ENCODE measurements at places on chromosomes 1 and 21.

DNA sequence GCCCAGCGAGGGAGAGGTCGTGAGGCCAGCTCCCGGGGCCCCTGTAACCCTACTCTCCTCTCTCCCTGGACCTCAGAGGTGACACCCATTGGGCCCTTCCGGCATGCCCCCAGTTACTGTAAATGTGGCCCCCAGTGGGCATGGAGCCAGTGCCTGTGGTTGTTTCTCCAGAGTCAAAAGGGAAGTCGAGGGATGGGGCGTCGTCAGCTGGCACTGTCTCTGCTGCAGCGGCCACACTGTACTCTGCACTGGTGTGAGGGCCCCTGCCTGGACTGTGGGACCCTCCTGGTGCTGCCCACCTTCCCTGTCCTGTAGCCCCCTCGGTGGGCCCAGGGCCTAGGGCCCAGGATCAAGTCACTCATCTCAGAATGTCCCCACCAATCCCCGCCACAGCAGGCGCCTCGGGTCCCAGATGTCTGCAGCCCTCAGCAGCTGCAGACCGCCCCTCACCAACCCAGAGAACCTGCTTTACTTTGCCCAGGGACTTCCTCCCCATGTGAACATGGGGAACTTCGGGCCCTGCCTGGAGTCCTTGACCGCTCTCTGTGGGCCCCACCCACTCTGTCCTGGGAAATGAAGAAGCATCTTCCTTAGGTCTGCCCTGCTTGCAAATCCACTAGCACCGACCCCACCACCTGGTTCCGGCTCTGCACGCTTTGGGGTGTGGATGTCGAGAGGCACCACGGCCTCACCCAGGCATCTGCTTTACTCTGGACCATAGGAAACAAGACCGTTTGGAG is 23.7 kb upstream of the TNFRSF1B start:
- DNase-seq, result no peak

- no peak for DNase-seq
Measured at GRCh38 chr1:169348383-169349036, 19.1 kb downstream of the NME7 start.

DNA sequence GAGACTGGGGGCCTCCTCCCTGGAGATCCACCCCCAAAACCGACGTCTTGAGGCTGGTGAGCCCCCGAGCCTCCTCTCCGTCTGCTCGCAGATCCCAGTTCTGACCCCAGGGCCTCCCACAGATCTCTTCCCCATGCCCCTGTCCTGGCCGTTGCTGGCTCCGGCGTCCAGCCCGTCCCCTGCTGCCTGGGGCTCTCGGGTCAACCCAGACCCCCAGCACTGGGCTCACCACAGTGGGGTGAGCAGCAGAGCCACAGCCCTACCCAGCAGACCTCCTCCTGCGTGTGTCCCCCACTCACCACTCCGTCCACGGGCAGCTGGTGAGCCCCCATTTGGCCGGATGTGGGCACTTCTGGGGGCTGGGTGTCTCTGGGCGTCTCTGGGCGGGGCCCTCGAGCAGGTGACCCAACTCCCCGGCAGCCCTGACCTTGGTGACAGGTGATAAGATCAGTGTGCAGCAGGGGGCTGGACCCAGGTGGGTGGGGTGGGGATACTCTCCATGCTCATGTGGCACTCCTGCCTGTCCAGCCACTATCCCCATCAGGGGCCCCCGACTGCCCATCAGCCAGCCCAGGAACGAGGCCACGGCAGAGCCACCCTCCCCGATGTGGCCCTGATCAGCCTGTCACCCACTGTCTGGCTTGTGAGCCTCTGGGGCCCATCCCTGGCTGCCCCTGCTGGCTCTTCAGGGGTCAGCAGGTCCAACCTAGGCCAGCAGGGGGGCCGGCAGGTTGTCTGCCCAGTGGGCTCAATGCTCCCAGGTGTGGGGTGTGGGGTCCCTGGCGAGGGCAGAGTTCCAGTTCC is 709 bp downstream of the TNFRSF14 start:
- no peak for DNase-seq

DNA sequence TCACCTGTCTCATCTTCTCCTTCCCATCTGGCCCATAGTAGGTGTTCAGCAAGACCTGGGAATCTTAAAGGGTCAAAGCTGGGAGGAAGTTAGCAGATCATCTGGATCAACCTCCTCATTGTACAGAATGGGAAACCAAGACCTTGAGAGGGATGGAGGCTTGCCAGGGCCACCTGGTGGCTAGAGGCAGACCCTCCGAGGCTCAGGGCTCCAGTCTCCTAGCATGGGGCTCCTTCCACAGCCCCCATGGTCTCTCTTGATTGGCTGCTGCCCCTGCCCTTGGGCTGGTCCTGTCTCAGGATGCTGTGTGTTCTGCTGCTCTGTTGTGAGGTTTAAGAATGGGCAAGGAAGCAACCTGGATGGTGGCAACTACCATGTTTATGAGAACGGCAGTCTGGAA is 68.7 kb upstream of the CNTN2 start:
- no peak for DNase-seq

GRCh38 chr21:37627074-37627473 is 260.5 kb downstream of the DYRK1A start:
- DNase-seq, result no peak

DNA sequence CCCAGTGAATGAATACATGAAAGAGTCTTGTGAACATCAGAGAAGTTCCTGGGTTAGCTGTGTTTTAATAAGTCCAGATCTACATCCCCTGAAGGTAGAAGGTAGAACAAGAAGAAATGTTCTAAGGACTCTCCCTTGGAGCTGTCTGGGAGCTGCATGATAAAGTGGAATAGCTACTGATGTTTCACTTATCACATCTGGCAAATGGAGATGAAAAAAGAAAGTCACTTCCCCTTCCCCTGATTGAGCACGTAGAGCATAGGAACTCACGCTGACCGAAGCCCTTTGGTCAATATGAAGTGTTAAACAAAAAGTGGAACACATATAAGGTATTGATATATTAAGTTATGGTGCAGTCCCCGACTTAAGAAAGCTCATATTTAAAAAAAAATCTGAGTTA is 53.2 kb upstream of the PARP1 start:
- no peak for DNase-seq

- no peak for DNase-seq
Measured at GRCh38 chr1:220153147-220153546, 59.2 kb downstream of the IARS2 start.

DNA sequence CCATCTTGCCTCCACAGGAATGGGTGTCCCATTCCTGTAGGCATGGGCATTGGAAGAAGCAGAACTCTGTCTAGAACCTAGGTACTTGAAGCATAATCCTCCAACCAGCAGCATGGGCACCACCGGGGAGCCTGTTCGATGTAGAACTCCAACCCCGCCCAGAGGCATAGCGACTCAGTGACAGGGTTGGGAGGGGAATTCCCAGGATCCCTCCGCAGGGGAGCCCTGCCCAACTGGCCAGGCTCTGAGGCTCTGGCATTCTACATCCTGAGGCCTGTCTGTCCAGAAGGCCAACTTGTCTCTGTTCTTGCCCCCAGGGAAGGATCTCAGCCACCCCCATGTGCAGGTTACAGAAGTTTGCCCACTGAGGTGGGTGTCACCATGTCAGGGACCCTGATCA is 38.2 kb downstream of the CACNA1S start:
- no peak for DNase-seq

DNA sequence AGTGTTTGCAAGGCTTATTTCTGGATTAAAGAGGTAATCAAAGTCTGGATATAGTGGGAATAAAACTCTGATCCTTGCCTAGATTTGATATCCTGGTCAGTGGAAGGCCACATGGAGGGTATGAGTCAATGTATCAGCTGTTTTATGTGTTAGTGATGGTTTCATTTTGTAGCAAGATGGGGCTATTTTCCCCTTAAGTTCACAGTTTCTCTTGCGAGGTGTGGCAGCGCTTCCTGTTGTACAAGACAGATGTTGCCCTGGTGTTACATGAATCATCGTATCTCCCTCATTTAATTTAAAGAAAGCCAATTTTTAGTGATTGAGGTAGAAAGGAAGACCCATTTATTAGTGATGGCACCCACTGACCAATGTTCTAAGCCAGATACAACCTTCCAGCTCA is 220.2 kb downstream of the DUSP10 start:
- DNase-seq, result no peak

GRCh38 chr1:179930867-179931266 is 23.7 kb upstream of the CEP350 start:
- no peak for DNase-seq

DNA sequence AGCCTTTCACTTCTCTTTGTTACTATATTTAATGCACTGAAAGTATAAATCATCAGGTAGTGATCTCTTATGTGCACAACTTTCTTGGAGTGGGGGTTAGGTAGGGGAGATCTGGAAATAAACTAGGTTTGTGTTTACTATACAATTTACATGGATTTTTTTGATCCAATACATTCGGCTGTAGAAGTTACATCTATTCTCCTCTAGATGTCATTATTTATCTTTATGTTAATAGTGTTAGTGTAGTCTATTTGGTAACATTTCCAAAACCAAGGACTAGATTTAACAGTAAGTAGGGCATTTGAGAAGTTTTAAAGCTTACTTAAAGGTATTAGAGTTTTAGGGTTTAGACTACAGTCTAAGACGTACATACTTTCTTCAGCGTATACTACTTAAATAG is 5.4 kb downstream of the VPS45 start:
- no peak for DNase-seq

DNA sequence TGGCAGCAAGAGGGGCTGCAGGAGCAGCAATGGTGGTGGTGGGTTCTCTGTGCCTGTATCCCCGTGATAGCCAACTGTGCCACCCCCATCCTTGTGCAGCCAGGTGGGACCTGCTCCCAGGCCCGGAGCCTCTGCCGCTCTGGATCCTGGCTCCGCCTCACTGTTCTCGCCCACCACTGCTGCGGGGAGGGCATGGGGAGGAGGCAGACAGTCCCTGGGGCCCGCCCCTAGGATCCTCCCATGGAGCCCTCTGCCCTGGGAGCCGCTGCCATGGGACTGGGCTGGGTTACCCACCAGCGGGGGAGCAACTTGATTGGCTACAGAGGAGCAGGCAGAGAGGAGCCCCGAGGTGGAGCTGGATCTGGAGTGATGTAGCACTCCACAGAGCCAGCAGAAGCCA is 31.6 kb downstream of the CD1D start:
- DNase-seq, result no peak

GRCh38 chr1:1441002-1441888 is 5.8 kb downstream of the VWA1 start:
- DNase-seq, result peak; percentile 56

- no peak for DNase-seq
Measured at GRCh38 chr1:232579958-232580941, 49.7 kb downstream of the SIPA1L2 start.

GRCh38 chr1:156804572-156805243 is 11.9 kb downstream of the SH2D2A start:
- DNase-seq, result no peak

DNA sequence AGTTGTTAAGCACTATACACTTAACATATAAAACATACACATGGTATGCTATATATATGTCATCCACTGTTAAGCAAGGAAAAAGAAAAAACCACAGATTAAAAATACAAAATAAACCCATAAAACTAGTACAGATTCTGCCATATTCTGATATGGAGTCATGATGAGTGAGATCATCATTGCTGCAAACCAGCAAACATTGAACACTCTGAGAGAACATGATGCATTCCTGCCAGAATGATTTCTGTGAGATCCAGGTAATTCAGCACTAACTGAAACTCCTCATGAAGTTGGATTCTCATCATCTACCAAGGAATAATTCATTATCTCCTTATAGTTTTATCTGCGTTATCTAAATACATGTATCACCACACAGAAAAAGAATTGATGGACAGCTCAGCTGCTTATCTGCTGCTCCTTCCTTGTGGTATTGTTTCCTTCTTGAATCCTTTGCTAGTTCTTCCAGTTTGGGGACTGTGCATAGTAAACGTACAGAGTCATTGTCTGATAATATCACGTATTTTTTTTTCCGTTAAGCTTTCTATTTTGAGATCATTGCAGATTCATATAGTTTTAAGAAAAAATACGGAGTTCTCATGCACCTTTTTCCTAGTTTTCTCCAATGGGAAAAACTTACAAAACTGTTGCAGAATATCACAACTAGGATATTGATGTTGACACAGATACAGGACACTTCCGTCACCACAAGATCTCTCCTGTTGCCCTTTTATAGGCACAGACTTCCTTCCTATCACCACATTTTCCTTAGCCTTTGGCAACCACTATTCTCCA is 9.3 kb downstream of the RAB4A start:
- no peak for DNase-seq

- no peak for DNase-seq
Measured at GRCh38 chr1:162930532-162930931, 69.6 kb upstream of the CCDC190 start.

DNA sequence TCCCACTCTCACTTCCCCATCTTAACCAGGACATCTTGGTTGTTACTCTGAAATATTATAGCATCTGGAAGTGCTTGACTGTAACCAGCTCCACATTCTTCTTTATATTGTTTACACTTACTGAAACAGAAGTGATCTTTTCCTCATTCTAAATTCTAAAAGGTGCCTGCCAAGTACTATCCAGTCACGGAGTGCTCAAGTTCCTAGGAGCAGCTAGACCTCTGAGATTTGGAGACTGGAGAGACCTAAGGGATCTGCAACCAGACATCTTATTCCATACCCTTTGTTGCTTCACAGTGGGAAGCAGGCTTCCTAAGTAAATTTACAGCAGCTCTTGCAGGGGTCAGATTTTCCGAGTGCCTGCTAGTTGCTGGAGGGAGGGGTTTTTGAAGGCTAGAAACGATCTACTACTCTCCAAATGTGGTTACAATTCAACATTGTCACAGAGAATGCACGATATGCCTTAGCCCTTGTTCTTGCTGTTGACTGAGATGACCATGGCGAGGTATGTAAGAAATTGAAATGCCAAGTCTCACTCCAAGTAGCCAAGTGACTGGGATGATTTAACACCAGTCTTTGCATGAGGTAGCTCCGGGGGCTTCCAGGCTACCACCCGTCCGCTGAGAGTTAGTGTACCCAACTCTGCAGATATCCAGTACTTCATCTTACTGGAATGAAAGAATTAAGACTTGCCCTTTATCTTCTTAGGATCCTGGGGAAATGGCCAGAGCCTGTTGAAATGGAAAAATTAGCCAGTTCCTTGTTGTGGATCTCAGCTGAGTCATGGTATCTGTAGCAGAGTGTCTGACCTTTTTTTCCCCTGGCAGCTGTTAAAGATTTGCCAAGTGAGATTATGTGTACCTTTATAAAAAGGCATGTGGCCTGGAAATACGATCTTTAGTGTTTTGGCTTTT is 150.8 kb downstream of the MAST2 start:
- no peak for DNase-seq

DNA sequence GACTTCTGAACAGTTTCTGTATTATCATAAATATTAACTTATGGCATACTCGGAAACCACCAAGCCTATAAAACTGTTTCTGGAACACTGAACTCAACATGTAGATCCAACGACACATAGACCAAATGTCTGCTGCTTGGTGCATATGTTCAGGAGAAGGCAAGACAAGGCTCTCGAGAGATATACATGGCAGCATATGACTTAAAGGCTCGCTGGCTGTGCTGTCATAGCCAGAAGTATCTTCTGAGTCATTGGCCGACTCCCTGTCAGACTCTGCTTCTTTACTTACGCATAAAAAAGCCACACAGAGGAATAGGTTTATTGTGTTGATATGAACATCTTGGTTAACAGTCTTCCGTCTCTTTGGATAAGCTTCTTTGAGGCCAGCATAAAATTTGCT is 60.6 kb downstream of the LYST start:
- no peak for DNase-seq

GRCh38 chr1:159141584-159142390 is 29.6 kb upstream of the CADM3 start:
- DNase-seq, result no peak

GRCh38 chr1:196977278-196977677 is at the start of gene CFHR5:
Gene CFHR5, plus strand, starts transcription at chr1:196977556. Its CDS starts 109 bp downstream, at chr1:196977665.
- no peak for DNase-seq

- DNase-seq, result no peak
Measured at GRCh38 chr1:71930511-71930910, 351.8 kb downstream of the NEGR1 start.
